ENCODE measurements at places on chromosomes 6 and 20.
A peak's percentile ranks its signal among the peaks of the same experiment; 100 is the strongest.

GRCh38 chr6:140987364-140988155 is 1145.2 kb upstream of the GJE1 start:
- no peak for DNase-seq

GRCh38 chr6:56368491-56368890 is 121.1 kb upstream of the COL21A1 start:
- DNase-seq: no peak

GRCh38 chr6:54264581-54265272 is 43.5 kb upstream of the TINAG start:
- DNase-seq: no peak

GRCh38 chr6:11209906-11210305 is 22.6 kb downstream of the NEDD9 start:
- DNase-seq: no peak

DNA sequence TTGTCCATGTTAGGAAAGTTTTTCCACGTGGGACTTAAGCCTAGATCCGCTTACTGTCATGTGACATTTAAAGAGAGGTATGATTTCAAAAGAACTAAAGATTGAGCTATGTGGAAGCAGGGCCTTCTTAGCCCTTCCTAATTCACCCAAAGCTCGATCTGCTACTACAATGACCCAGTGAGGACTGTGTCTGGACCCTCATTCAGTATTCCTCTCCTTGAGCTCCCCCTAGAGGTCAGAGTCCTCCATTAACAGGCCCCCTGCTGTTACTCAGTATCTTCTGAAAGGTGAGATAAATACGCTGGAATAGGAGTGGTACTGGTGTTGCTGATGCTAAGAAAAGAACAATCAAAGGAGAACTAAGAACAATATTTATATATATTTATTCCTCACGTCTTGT is 414.0 kb downstream of the GJA1 start:
- DNase-seq: peak; percentile 40

DNA sequence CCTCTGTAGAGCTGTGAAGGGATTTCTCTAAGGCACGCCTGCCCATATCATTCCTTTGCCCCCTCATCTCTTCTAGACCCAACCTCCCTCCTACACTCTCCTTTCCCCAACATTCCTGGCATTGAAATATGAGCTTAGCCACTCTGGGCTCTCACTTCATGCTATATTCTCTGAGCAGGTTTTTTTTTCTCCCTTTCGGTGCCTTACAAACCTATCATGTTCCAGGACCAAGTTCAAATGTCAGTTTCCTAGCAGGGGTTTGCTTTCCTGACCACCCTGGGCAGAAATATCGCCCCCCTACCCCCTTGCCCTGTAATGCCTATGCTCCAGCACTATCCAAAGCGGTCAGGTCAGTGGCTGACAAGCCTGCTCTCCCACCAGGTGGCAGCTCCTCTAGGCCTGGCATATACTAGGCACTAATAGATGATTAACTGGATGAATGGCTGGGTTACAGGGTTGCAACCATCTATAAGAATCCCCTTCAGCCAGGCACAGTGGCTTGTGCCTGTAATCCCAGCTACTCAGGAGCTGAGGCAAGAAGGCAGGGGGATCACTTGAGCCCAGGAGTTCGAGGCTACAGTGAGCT is 25.7 kb upstream of the AAR2 start:
- no peak for DNase-seq

GRCh38 chr6:74480561-74480960 is 725.3 kb downstream of the COL12A1 start:
- no peak for DNase-seq

- no peak for DNase-seq
Measured at GRCh38 chr6:91664327-91664959, 1077.6 kb upstream of the MAP3K7 start.

DNA sequence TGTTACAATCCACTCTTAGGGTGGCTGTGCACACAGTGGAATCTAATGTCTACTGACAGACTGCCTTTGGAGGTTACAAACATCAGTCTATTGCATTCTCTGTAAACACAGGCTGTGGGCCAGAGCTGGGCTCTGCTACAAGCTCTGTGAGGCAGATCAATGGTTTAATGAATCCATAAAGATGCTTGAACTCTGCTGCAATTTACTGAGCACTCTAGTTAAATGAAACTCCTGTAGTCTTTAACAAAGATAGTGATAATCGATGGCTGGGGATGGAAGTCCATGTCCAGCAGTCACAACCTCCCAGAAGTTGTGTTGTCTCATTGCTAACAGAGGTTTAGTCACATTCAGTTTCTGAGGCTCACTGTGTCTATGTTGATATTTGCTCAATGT is 50.5 kb downstream of the SOBP start:
- DNase-seq: no peak

- DNase-seq: no peak
Measured at GRCh38 chr20:20430066-20430465, 62.2 kb downstream of the INSM1 start.

Measured in K562 (cell line).